Stimulated activated CD8-positive, alpha-beta memory T cell treated with anti-CD3 and anti-CD28 coated beads, Interleukin-7, amount 100 ng/mL, for 1 hour (primary cell): ENCODE measurements at places on chromosomes 1 and 21.

GRCh38 chr1:198636391-198636790 lies 2.4 kb upstream of the PTPRC start:
- DNase-seq, result no peak

DNA sequence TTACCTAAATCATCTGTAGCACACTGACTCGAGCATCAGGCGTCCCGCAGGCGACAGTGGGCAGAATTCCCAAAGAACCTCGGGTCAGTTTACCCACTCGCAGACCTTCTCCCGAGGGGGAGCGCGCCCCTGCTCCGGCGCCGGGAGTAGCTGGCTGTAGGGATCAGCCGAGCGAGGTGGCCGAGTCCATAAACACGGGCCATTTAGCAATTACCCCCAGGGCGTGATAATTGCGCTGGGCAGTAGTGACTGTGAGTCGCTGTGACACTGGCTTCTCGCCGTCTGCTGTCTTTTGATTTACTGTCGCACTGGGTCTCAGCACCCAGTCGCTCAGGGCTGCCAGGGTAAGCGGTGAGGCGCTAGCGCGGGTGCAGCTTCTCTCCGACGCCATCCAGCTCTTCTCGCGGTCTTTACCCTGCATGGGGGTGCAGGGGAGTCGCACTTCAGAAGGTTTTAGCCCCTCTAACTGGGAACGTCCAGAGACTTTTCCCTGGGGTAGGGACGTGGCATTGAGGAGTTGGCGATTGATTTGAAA lies 16.2 kb downstream of the HLX start:
- DNase-seq, result no peak

- DNase-seq, result no peak
Measured at GRCh38 chr1:177427811-177428210, 257.1 kb downstream of the BRINP2 start.

GRCh38 chr1:61436016-61436415 lies 288.9 kb downstream of the TM2D1 start:
- DNase-seq, result no peak

- DNase-seq, result no peak
Measured at GRCh38 chr1:18994381-18994780, 37.9 kb upstream of the IFFO2 start.
